ENCODE measurements at places on chromosomes 13 and 19.

DNA sequence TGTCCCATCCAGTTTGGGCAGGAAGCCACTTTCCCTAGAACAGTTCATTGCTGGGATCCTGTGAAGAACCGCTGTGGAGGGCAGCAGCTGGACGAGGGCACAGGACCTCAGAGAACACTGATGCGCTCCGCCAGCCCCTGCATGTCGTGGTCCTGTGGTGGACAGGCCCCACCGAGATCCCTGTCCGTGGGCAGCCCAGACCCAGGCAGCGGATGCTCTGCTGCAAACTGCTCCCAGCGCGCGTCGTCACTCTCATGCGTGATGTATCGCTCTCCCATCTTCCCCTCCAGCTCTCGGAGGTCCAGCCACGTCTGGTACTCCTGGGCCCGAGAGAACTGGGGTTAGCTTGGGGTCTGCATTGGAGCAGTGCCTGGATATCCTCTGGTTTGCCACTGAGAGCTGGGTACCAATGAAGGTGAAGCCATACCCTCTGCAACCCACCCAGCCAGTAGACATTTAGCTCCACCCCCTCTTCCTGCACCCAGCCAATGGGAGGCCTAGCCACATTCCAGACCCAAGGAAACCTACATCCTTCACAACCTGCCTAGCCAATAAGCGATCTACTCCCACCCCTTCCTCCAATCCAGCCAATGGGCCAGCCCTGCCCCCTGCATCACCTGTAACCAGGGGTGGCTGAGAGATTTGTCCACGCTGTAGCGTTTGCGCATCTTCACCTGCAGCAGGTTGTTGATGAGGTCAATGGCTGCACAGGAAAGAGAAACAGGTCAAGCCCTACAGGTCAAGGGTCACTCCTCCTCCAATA lies 13.6 kb upstream of the DACT3 start:
- DNase-seq: no peak

GRCh38 chr19:8631425-8631819 lies 989 bp downstream of the NFILZ start:
- no peak for DNase-seq

- no peak for DNase-seq
Observed at GRCh38 chr13:98890186-98890585, 87.7 kb downstream of the DOCK9 start.

GRCh38 chr19:7663706-7664105 lies 5.1 kb upstream of the RETN start:
- DNase-seq: no peak

DNA sequence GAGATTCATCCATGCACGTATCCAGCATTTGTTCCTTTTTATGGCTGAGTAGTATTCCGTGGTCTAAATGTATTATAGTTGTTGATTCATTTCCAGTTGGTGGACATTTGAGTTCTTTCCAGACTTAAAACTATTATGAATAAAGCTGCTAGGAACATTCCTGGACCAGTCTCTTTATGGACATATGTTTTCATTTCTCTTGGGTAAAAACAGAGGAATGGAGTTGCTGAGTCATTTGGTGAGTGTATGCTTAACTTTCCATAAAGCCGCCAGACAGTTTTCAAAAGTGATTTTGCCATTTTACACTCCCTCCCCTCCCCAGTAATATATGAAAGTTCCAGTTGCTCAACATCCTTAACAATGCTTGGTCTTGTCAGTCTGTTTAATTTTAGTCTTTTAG lies 116.4 kb downstream of the TSHZ3 start:
- DNase-seq: no peak

DNA sequence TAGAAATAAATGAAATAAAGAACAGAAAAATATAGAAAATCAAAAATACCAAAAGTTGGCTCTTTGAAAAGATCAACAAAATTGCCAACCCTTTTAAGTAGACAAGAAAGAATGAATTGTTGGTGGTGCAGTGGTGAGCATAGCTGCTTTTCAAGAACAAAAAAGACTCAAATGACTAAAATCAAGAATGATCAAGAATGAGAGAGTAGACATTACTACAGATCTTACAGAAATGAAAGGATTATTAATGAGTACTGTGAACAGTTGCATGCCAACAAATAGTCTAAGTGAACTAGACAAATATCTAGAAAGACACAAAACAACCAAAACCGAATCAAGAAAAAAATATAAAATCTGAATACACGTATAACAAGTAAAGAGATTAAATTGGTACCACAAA lies 53.9 kb downstream of the FNDC3A start:
- no peak for DNase-seq

Measured in coronary artery (tissue), 2 donors.